ENCODE measurements at places on chromosomes 7 and 10. TPM values are rescaled to one million over a fixed set of nuclear protein-coding genes. Genes with fewer than 3 reads are reported as not detected.

TMEM236 gene
- total RNA-seq = 0.52 TPM

DNA sequence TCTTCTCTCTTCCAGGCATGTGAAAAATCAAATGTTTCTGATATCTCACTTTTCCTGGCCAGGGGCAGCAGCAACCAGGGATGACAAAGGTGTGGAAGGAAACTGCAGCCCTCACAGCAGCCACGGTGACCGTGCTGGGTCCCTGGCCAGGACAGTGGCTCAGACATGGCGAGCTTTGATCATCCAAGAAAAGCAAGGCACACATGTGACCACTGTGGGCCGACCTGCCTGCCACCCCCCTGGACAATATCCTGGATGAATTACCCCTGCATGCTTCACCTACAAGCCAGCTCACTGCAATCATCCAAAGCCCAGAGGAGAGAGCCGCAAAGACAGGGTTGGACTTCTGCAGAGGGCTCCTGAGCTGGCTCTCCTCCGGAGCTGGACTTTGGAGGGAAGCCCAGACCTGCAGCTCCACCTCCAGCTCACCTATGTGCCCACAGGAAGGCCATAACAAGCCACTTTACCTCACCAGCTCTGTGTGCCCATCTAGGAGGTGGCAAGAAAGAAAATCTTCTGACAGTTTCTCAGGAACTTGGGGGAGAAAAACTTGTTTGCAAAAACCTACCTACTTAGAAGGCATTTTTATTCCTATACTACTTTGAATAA, 2.7 kb downstream of the CHST15 start:
- no peaks in the 10 kb centered on the region for H3K36me3 ChIP-seq
- H3K27me3 ChIP-seq = no peaks in the 10 kb centered on the region
- H3K4me3 ChIP-seq = no peak overlapping the region
- DNase-seq = peak; percentile 49
- peak overlapping the region; percentile 19 for H3K27ac ChIP-seq

DNA sequence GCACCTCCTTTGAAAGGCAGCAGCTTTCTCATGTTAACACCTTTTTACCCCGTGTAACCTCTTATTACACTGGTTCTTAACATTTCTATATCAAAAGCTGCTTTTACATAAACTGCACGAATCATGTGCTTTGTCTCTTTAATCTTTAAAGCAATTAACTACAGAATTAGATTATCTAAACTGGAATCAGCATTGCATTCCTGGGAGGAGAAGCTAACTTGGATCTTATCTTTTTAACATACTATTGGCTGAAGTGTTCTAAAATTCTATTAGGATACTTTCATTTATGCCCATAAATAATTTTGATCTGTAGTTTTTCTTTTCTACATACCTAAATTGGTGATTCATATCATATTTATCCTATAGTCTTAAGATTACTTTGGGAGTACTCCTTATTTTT, 428.4 kb upstream of the IGFBP3 start:
- H3K4me1 ChIP-seq = no peaks in the 10 kb centered on the region
- H3K27ac ChIP-seq = no peak overlapping the region
- no peaks in the 10 kb centered on the region for H3K36me3 ChIP-seq

GRCh38 chr7:1343551-1343950, 110.9 kb downstream of the UNCX start:
- H3K4me1 ChIP-seq = no peaks in the 10 kb centered on the region
- no peaks in the 10 kb centered on the region for H3K36me3 ChIP-seq
- DNase-seq = no peak

C10orf62 gene
- 1.3 TPM for total RNA-seq

DNA sequence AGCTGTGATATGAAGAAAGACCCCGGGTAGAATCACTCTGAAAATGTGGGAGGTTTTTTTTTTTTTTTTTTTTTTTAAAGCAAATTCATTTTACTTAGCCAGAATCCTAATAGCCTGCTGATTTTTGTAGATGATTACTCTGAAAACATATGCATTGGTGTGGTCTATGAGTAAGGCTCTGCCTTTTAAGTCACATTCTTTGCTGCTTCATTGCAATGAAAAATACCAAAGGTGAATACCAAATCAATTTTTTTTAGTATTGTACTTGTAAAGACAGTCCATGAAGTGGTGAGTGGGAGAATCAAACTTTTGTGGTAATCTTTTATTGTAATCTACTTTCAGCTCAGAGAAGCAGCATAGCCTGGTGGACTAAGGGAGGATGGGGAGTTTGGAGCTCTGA, 130.3 kb downstream of the SDK1 start:
- no peak overlapping the region for H3K27ac ChIP-seq
- H3K36me3 ChIP-seq = no peaks in the 10 kb centered on the region
- no peak for DNase-seq
- no peaks in the 10 kb centered on the region for H3K4me1 ChIP-seq
- H3K27me3 ChIP-seq = no peaks in the 10 kb centered on the region
- no peak overlapping the region for H3K4me3 ChIP-seq

- no peak overlapping the region for H3K4me3 ChIP-seq
- peak overlapping the region; percentile 49 for H3K27ac ChIP-seq
- H3K4me1 ChIP-seq = peaks cover 9% of the 10 kb centered on the region
- no peaks in the 10 kb centered on the region for H3K27me3 ChIP-seq
- H3K36me3 ChIP-seq = no peaks in the 10 kb centered on the region
- peak; percentile 73 for DNase-seq
Measured at GRCh38 chr10:30013757-30014156, 45.6 kb downstream of the JCAD start.

- H3K27ac ChIP-seq = no peak overlapping the region
- no peak overlapping the region for H3K4me3 ChIP-seq
- H3K36me3 ChIP-seq = no peaks in the 10 kb centered on the region
- DNase-seq = peak; percentile 26
Measured at GRCh38 chr10:45198486-45199204, 116.8 kb downstream of the OR13A1 start.

DNA sequence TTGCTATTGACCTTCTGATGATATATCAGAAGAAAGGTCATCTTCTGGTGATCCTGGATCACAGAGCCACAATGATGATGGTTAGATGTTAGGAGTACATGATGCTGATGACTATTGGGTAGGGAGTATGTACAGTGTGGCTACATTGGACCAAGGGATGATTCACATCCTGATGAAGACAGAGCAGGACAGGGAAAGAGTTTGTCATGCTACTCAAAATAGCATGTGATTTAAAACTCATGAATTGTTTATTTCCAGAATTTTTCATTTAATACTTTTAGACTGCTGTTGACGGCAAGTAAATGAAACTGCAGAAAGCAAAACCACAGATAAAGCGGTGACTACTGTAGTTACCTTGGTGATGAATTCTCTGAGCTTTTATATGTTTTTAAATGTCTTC, 397.3 kb downstream of the PPP1R3A start:
- H3K27me3 ChIP-seq = no peaks in the 10 kb centered on the region
- no peak overlapping the region for H3K27ac ChIP-seq
- H3K36me3 ChIP-seq = no peaks in the 10 kb centered on the region
- no peak for DNase-seq

DNA sequence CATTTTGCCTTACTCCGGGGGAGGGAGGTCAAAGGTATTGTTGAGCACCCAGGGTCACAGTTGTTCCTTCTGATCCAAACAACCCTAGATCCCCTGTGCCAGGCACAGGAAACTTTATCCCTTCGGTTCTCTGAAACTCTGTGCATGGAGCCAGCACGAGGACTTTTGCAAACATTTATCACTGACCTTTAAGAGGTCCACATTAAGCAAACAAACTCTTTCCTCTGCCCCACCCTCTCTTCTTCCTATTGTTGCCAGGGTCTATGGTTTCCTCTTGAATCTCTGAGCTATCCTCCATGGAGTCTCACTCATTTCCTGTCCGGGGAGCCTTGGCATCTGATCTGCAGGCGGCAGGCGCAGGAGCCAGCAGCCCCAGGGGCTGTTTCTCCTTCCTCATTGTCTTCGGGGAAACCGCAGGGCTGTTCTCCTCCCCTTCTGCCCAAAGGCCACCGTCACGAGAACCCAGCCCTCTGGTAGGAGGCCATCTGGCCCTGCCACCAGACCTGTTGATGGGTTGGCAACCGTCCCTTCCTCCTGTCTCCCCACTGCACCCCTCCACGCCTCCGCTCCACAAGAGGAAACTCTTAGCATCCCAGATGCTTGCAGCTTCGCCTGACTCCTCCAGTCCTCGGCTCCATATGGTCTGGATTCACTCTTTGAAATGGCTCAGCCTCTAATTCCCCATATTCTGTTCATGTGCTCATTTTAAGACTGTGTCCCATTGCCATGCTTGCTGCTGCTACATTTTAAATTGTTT, 327.3 kb upstream of the NRP1 start:
- no peaks in the 10 kb centered on the region for H3K4me1 ChIP-seq
- H3K36me3 ChIP-seq = no peaks in the 10 kb centered on the region
- H3K4me3 ChIP-seq = no peak overlapping the region
- H3K27me3 ChIP-seq = no peaks in the 10 kb centered on the region
- peak; percentile 33 for DNase-seq

GRCh38 chr10:74851831-74852230, 25.4 kb downstream of the KAT6B start:
- no peaks in the 10 kb centered on the region for H3K27me3 ChIP-seq
- H3K4me1 ChIP-seq = peaks cover 65% of the 10 kb centered on the region
- no peak overlapping the region for H3K4me3 ChIP-seq

SLC13A1 gene
- not detected for total RNA-seq
